ENCODE measurements at places on chromosomes 16 and 17. TPM values are rescaled to one million over a fixed set of nuclear protein-coding genes. Genes with fewer than 3 reads are reported as not detected.

GRCh38 chr17:4725646-4726310 lies 5.5 kb upstream of the MED11 start:
- no peak for DNase-seq
- peaks cover 7% of the 10 kb centered on the region for H3K4me1 ChIP-seq
- H3K27ac ChIP-seq = peak overlapping the region; percentile 54
- H3K4me3 ChIP-seq = no peak overlapping the region
- no peaks in the 10 kb centered on the region for H3K36me3 ChIP-seq

- peaks cover 42% of the 10 kb centered on the region for H3K36me3 ChIP-seq
- DNase-seq = no peak
- no peaks in the 10 kb centered on the region for H3K27me3 ChIP-seq
- peak overlapping the region; percentile 96 for H3K27ac ChIP-seq
- peaks cover 13% of the 10 kb centered on the region for H3K4me1 ChIP-seq
Measured at GRCh38 chr17:7392696-7393612, 1.4 kb downstream of the PLSCR3 start.

DNA sequence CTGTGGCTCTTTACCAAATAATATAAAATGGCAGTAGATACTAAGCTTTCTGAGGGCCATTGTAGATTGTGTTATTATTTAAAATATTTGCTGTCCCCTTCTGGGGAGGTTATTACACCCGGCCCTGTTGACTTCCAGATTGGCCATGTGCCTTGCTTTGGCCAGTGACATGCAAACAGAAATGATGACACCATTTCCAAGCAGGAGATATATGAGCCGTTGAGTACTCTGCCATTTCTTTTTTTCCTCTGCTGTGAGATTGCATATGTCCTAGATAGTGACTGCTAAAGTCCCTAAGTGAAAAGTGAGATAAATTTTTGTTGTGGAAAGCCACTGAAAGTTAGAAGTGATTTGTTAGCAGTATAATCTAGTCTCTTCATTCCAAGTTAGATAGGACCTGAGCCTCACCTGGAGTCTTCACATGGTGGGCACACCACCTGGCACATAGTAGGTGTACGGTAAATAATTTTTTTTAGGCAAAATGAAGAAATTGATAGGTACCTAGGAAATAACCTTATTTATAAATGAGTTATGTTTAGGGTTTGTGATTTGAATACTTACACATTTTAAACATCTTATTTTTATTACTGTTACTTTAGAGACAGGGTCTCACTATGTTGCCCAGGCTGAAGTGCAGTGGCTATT lies 204.0 kb upstream of the CACNG5 start:
- H3K27me3 ChIP-seq = no peaks in the 10 kb centered on the region
- H3K36me3 ChIP-seq = no peaks in the 10 kb centered on the region
- no peak overlapping the region for H3K27ac ChIP-seq
- H3K4me1 ChIP-seq = no peaks in the 10 kb centered on the region

DNA sequence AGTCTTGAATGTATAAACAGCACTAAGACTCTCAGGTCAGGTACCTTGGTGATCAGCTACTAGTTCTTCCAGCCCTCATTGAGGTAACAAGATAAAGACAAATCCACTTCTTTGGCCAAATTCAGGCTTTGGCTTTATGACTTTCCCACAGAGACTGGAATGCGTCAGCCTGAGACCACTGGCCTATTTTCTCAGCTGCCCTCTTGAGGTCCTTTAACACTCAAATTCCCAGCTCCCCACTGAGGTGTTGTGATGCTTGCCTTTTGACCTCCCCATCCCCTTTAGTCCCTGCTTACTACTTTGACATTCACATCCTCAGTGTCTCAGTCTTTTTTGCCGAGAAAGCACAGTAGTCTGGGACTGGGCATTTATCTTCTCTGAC lies 10.6 kb downstream of the TNFAIP1 start:
- no peak overlapping the region for H3K4me3 ChIP-seq
- H3K27ac ChIP-seq = peak overlapping the region; percentile 64
- H3K4me1 ChIP-seq = peaks cover 33% of the 10 kb centered on the region
- H3K36me3 ChIP-seq = peaks cover 100% of the 10 kb centered on the region

DNA sequence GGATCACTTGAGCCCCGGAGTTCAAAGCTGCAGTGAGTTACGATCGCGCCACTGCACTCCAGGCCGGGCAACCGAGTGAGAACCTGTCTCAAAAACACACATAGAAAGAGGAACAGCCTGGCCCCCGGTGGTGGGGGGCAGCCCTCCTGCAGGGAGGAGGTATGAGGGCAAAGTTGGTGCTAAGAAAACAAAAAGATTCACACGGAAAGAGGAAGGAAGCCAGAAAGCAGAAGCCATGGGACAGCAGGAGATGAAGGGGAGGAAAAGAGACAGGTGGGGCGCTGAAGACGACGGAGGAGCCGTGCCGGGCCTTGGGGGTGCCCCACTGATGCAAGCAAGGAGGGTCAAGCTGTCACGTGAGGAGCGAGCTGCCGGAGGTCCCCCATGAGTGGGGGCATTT lies 8.2 kb upstream of the C16orf74 start:
- H3K36me3 ChIP-seq = no peaks in the 10 kb centered on the region
- no peak overlapping the region for H3K4me3 ChIP-seq
- DNase-seq = peak; percentile 24
- H3K4me1 ChIP-seq = no peaks in the 10 kb centered on the region

GRCh38 chr16:2048116-2048543 lies 345 bp downstream of the TSC2 start:
- H3K27me3 ChIP-seq = no peaks in the 10 kb centered on the region
- peak overlapping the region; percentile 98 for H3K4me3 ChIP-seq
- DNase-seq = no peak
- peaks cover 32% of the 10 kb centered on the region for H3K36me3 ChIP-seq
- peak overlapping the region; percentile 92 for H3K27ac ChIP-seq

DNA sequence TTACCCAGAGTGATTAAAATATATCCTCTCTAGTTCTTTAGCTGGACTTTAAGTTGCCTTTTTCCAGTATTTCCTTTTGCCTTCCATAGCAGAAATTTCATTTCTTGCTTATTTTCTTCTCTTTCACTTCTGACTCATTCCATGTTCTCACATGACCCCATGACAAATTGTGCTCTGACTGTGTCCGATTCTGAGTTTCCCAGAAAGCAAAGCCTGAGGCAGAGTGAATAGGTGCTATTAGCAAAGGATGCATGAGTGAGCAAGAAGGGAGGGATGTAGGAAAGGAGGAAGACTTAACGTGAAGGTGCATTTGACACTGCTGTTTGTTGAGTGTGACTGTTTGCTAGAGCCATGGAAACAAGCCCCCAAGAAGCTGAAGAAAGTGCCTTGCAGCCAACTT lies 82.6 kb upstream of the CNTNAP4 start:
- H3K4me1 ChIP-seq = no peaks in the 10 kb centered on the region
- no peak overlapping the region for H3K4me3 ChIP-seq
- no peaks in the 10 kb centered on the region for H3K27me3 ChIP-seq
- H3K27ac ChIP-seq = no peak overlapping the region

- no peak overlapping the region for H3K4me3 ChIP-seq
- peak overlapping the region; percentile 66 for H3K27ac ChIP-seq
- peaks cover 32% of the 10 kb centered on the region for H3K36me3 ChIP-seq
- H3K27me3 ChIP-seq = no peaks in the 10 kb centered on the region
- peaks cover 34% of the 10 kb centered on the region for H3K4me1 ChIP-seq
- no peak for DNase-seq
Measured at GRCh38 chr17:4879601-4880000, 19.7 kb upstream of the C17orf107 start.

- DNase-seq = no peak
- H3K27ac ChIP-seq = no peak overlapping the region
- peaks cover 12% of the 10 kb centered on the region for H3K4me1 ChIP-seq
- no peak overlapping the region for H3K4me3 ChIP-seq
- no peaks in the 10 kb centered on the region for H3K27me3 ChIP-seq
Measured at GRCh38 chr17:43405861-43406260, 7.1 kb downstream of the ARL4D start.

DNA sequence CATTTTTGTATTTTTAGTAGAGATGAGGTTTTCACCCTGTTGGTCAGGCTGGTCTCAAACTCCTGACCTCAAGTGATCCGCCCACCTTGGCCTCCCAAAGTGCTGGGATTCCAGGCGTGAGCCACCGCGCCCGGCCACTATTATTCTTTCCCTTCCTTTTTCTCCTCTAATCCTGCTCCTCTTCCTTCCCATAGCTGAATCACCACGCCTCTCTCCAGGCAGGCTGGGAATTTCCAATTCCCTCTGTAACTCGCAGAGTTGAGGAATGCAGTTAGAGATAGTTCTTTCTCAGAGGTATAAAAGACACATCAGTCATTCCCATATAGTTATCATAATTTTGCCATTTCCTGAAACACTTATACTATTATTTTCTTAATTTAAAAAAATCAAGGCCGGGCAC lies 11.2 kb downstream of the METTL16 start:
- H3K27me3 ChIP-seq = no peaks in the 10 kb centered on the region
- no peak overlapping the region for H3K4me3 ChIP-seq
- H3K4me1 ChIP-seq = no peaks in the 10 kb centered on the region
- DNase-seq = no peak

DNA sequence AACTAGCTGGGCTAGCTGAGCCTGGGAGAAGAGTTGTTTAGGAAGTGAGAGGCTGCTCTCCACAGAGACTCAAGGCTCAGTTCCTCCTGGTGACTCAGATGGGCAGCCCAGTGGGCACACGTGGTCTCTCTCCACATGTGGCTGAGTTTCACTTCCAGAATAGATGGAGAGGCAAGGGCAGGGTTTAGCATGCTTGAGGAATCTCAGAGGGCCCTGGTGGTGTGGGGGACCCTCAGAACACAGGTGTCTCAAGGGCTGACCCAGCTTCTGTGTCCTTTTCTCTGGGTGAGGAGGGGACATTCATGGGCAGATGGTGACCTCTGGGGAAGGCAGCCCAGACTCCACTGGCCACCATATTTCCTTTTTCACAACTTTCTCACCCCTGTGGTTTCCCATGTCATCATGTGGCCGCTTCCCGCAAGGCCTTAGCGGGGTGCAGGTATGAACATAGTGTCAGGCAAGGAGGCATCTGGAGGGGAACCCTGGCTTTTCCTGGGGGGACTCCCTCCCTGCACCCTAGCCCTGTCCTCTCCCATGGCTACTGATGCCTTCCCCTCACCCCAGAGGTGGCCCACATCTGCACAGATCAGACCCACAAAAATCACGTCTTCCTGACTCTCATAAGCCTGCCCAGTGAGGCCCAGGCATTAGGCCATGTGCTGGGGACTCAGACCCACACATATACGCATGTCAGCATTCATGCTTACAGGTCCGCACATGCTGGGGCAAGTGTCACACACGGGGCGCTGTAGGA lies 3.3 kb downstream of the GRN start:
- no peak overlapping the region for H3K27ac ChIP-seq
- no peak overlapping the region for H3K4me3 ChIP-seq
- H3K27me3 ChIP-seq = no peaks in the 10 kb centered on the region
- H3K4me1 ChIP-seq = peaks cover 3% of the 10 kb centered on the region

DNA sequence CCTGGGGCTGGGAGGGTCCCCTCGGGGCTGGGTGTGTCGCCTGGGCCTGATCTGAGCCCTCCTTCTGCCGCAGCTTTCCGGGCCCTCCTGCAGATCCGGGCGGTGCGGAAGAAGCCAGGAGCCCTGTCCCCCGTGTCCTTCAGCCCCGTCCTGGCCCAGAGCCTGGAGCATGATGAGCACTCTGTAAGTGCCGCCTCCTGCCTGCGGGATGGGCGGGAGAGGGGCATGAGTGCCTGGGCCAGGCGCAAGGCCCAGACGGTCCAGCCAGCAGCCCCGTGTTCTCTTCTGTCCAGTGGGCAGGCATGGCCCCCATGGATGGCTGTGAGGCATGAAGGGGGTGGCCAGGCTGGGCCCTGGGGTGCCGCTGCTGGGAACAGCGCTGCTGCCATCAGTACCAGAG lies 16.0 kb upstream of the NUDT16L1 start:
- H3K27me3 ChIP-seq = no peaks in the 10 kb centered on the region
- H3K4me3 ChIP-seq = no peak overlapping the region

- H3K27ac ChIP-seq = no peak overlapping the region
- H3K4me3 ChIP-seq = no peak overlapping the region
- H3K27me3 ChIP-seq = no peaks in the 10 kb centered on the region
- DNase-seq = no peak
- no peaks in the 10 kb centered on the region for H3K36me3 ChIP-seq
Measured at GRCh38 chr16:2385190-2385836, 43.9 kb upstream of the CCNF start.

DNA sequence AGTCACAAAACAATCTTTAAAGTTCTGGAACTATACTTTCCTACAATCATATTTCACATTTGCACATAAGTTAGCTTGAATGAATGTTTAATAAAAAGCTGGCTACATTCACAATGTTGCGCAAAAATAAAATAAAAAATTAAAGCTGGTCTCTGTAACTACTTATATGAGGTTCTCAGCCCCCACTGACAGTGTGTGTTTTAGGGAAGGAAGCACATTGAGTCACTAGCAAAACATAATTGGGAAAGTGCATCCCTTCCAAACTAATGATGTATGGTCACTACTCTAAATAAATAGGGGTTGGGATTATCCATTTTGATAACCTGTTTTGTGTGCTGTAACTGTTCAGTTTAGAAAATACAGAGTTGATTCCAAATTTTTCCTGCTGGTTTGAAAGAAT lies 251.9 kb downstream of the IRX3 start:
- no peak overlapping the region for H3K27ac ChIP-seq
- no peaks in the 10 kb centered on the region for H3K4me1 ChIP-seq
- no peak for DNase-seq
- no peak overlapping the region for H3K4me3 ChIP-seq

DNA sequence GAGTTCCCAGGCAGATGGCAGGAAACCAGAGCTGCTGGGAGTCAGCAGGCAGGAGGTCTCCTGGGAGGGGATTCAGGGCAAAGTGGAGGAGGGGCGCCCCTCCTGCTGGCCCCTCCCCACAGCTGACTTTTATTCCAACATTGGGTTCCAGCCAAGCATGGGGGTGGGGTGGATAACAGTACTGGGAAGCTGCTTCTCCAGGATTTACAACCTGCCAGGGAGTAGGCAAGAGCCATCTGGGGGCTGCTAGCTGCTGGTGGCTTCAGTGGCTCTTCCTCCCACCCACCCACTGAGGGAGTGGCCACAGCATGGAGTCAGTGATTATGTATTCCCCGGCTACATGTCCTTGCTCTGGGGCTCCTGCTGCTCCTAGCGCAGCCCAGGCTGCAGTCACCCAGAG lies 36.8 kb downstream of the TMEM132E start:
- peaks cover 4% of the 10 kb centered on the region for H3K27me3 ChIP-seq
- H3K36me3 ChIP-seq = no peaks in the 10 kb centered on the region
- no peaks in the 10 kb centered on the region for H3K4me1 ChIP-seq
- DNase-seq = no peak
- no peak overlapping the region for H3K27ac ChIP-seq

DNA sequence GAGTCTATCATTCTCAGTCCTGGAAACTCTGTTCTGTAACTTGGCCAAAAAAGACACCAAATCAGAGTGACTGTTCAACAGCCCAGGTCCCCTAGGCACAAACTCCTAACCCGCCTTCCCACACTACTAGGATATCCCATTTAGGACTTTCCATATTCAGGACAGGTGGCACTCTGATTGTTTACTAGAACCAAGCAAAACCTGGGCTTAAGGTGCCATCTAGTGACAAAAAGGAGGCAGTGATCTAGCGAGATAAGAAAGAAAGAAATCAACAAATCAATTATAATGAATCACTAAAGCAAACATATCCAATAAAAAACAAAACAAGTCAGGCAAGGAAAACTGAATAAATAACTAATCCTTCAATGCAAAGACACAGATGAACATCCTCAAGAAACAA lies 203.9 kb downstream of the CEP112 start:
- H3K36me3 ChIP-seq = no peaks in the 10 kb centered on the region
- no peak overlapping the region for H3K27ac ChIP-seq
- DNase-seq = no peak

PAM16 gene
- total RNA-seq = 47.9 TPM

ICAM2 gene
- 43.1 TPM for total RNA-seq

ADGRG3 gene
- 0.12 TPM for total RNA-seq

C1QTNF1 gene
- total RNA-seq = 37.0 TPM

KRT20 gene
- total RNA-seq = not detected

Measured in heart left ventricle (tissue), 16 donors.